Cortex of kidney (tissue), 1 donor: ENCODE measurements at places on chromosomes 5 and 9.

DNA sequence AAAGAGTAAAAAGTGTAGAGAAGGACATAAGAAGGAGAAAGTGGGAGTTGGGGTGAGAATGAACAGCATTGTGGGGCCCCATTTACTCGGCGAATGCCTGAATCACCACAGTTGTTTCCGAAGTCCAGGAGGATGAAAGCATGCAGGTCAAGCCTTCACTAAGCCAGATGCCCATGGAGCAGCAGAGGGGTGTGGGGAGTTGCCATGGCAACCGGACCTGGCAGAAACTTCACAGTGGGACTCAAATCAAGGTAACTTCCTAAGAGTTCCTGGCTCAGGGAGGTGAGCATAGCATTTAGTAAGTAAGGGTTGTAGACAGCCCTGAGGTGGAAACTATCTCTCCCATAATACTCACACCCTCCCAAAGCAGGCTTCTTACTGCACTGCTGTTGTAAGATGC lies 357.1 kb downstream of the TRIM32 start:
- no peak for DNase-seq

GRCh38 chr9:19161257-19162025 lies 34.1 kb upstream of the PLIN2 start:
- DNase-seq, result no peak

- DNase-seq, result no peak
Observed at GRCh38 chr5:93789173-93790067, 48.0 kb upstream of the POU5F2 start.

GRCh38 chr5:2849429-2849828 lies 98.0 kb upstream of the IRX2 start:
- no peak for DNase-seq

- no peak for DNase-seq
Observed at GRCh38 chr9:76591256-76591950, 132.4 kb downstream of the GCNT1 start.

GRCh38 chr9:136044207-136044970 lies 50.7 kb downstream of the NACC2 start:
- no peak for DNase-seq

GRCh38 chr9:134178394-134178767 lies 14.0 kb upstream of the RNU6ATAC start:
- no peak for DNase-seq

DNA sequence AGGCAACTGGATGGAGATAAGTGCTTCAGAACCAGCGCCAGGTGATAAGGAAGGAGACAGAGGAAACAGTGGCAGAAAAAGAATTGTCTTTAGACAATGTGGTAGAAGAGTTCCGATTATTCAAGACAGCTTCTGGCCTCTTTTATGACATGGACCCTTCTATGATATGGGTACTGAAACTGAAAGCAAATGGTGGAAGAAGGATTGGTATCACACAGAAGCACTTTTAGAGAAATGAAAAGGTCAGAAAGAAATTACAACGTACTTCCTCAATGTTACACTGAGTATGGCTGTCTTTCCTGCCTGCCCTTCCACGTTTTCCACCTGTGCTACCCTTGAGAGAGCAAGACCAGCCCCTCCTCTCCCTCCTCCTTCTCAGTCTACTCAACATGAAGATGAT lies 959.3 kb downstream of the DNAH5 start:
- DNase-seq, result no peak

- no peak for DNase-seq
Observed at GRCh38 chr9:19313573-19313972, 66.5 kb downstream of the RPS6 start.

GRCh38 chr5:52956014-52956413 lies 33.1 kb upstream of the ITGA2 start:
- DNase-seq, result no peak

- no peak for DNase-seq
Observed at GRCh38 chr9:68629042-68629441, 76.0 kb upstream of the PIP5K1B start.

DNA sequence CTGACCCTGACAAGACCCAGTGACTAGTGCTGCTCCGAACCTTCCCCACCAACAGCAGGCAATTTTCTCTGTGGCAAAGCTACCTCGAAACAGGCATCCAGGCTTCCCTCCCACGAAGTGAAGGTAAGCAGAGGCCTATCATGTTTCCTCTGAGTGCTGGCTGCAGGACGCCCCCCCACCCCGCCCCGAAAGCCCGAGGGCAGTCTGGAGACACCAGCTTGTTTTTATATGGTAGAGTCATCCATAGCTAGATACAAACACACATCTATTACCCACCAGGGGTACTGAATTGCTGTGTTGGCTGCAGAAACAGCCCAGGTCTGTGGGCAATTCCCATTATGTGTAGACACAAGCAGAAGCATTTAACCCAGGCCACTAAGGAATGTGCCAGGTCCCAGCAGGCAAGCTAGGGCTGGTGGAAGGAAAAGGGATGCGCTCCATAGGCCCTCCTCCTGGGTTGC lies 40.4 kb downstream of the LIX1 start:
- no peak for DNase-seq

DNA sequence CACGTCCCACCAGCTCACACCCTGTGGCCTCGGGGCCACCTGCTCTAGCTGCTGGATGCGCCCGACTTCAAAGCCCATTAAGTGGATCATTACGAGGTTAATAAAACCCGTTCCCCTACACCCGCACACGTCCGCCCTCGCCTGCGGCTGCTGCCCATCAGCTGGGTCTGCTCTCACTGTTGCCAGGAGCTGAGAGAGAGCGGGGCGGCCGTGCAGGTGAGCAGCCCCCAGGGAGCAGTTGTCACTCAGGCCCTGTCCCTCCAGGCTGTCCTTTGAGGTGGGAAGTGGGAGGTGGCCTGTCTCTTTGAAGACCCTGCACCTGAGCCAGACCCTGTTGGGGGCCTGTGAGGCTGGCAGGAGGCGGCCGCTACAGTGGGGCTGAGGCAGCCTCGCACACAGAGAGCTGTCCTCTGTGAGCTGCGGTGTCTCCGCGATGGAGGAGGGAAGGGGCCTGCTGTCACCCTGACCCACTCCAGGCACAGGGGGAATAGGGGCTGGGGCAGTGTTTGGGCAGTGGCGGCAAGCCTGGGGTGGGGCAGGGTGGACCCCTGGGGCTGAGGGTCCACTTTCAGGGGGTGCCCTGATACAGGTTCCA lies 12.8 kb upstream of the UNC5A start:
- no peak for DNase-seq

DNA sequence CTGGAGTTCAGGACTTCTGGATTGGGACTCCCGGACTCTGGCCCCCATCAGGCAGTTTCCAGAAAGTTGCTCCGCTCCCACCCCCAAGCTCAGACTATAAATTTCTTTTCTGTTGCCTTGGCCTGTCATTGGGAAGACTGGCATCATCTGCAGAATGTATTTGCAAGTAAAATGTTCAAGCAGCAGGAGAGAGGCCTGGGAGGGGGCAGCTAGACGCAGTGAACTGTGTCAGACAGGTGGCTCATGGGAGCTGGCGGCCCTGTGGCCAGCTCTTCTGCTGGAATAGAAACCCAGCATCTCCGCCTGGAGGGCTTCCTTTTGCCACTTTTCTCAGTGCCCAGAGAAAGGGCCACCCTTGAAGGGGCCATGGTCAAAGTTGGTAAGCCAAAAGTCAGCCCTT lies 16.0 kb downstream of the INSYN2B start:
- DNase-seq, result no peak

- DNase-seq, result no peak
Observed at GRCh38 chr9:105330755-105331154, 86.3 kb downstream of the SLC44A1 start.

DNA sequence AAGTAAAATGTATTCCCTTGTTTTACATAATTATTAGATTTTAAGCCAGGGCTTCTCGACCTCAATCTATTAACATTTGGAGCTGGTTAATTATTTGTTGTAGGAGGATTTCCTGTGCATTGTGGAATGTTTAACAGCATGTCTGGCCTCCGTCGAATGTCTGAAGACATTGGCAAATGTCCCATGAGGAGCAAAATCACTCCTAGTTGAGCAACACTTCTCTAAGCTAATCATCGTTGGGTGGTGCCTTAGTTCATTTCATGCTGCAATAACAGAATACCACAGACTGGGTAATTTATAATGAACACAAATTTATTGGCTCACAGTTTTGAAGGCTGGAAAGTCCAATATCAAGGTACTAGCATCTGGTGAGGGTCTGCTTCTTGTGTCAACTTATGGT lies 13.4 kb upstream of the VPS13A start:
- no peak for DNase-seq

DNA sequence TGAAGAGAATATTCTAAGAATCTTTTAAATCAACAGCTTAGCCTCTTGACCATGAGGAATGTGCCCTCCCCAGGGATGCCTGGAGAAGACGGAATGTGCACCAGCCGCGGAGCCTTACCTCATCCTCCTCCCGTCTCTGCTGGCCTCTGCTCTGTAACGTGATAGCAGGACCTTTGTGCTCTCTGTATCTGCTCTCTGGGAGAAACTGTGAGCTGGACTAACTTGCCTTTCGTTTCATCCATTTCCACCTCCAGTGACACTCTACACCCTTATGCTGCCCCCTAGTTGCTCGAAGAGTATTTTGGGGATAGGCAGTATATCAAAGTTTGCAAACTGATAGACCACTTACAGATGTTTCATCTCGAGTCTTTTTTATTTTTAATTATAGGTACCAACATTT lies 141.4 kb downstream of the NPR3 start:
- no peak for DNase-seq

- DNase-seq, result no peak
Observed at GRCh38 chr5:13745508-13745907, 199.0 kb downstream of the DNAH5 start.
